Neural crest cell (in vitro differentiated cells): ENCODE measurements at places on chromosomes 3 and 15. TPM values are rescaled to one million over a fixed set of nuclear protein-coding genes. Genes with fewer than 3 reads are reported as not detected.

- DNase-seq, result no peak
Measured at GRCh38 chr15:27723821-27724220, 375.3 kb downstream of the OCA2 start.

Gene PLCH1
- total RNA-seq, result 21.4 and 22.4 TPM in 2 replicates

GRCh38 chr3:14119651-14120050 is 5.0 kb downstream of the CHCHD4 start:
- DNase-seq, result no peak

Gene CPNE9
- total RNA-seq, result 0.48 and 1.3 TPM in 2 replicates

DNA sequence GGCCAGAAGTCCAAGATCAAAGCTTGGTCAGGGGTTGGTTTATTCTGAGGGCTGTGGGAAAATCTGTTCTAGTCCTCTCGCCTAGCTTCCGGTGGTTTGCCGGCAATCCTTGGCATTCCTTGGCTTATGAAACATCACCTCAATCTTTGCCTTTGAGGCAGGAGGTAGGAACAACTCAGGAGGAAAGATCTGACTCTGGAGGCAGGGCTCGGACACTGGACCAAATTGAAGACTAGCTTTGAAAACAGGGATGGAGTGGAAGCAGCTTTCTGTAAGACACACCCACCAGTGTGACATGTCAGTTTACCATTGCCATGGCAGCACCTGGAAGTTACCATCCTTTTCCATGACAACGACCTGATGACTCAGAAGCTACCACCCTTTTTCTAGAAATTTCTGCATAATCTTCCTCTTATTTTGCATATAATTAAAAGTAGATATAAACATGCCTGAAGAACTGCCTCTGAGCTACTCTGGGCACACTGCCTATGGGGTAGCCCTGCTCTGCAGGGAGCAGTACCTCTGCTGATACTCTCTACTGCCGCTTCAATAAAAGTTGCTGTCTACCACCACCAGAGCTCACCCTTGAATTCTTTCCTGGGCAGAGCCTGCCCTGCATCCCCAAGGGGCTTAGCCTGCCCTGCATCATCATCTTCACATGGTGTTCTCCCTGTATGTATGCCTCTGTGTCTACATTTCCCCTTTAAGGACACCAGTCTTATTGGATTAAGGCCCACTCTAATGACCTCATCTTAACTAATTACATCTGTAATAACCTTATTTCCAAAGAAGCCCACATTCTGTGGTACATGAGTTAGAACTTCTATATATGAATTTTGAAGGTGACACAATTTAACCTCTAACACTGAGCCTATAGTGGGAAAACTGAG is 38.3 kb upstream of the TM4SF4 start:
- DNase-seq, result no peak

DNA sequence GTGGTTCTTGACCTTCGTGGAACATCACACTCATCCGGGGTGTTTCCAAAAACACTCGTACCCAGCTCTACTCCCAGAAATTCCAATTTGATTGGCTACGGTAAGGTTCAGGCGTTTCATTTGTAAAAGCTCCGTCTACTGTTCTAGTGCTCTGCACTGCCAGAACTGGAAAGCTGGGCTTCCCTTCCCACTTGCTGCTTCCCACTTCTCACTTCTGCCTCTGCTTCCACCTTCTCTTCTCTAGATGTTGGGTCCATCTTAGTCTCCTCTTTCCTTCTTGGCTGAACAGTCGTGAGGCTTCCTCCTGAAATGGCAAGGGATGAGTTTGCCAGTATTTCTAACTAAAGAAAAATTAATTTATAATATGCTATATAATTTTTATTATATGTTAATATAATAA is 29.8 kb upstream of the RHCG start:
- DNase-seq, result no peak

- DNase-seq, result no peak
Measured at GRCh38 chr3:52310861-52311575, 5.1 kb upstream of the DNAH1 start.

Gene EPHA3
- 22.1 and 24.6 TPM in 2 replicates for total RNA-seq

DNA sequence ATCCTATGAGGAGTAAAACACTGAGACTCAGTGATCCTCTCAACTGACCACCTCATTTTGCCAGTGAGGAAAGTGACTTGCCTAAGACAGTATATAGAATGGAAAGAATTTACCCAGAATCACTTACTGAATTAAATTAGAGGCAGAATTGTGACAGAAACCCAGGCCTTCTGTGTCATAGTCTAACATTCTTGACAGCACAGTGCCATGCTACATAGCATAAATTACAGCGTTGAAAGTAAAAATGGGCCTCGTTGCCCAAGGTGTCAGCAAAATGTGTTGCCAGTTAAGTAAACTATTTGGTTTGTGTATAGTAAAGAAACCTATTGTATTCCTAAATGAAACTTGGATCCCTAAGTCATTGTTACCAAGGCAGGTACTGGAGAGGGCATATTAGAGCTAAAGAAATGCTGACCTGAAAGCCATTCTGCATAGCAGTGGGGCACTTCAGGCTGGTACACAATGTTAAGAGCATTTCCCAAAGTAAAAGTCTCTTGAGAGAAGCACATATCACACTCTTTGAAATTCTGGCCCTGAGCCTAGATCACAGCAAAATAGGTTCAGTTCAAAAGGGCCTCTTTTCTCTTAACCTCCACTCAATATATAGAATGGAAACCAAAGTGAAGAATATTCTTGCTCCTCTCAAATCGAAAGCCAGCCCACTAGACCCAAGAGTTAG is 53.8 kb downstream of the HMG20A start:
- no peak for DNase-seq

DNA sequence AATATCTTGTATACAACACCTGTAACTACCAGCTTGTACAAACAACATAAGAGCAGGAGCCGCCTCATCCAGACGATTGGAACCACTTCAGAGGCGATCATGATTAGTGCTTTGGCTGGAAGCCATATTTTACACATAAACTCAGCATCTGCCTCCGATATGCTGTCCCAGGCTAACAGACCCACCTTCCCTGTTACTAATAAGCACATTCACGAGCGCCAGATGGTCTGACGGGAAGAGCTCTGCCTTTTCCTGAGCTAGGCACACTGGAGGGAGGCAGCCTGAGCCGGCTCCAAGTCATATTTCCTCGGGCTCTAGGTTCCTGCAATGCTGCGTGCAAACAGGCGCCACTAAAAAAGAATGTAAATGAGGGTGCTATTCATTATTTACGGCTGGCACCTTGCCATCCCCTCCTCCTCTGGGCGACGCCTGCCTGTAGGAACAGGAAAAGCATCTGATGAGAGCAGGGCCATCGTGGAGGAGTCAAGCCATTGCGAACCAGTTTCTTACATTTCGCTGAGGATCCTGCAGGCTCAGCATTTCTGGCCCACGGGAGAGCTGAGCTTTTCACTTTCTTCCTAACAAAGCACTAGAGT is 98.2 kb downstream of the ANXA2 start:
- no peak for DNase-seq

DNA sequence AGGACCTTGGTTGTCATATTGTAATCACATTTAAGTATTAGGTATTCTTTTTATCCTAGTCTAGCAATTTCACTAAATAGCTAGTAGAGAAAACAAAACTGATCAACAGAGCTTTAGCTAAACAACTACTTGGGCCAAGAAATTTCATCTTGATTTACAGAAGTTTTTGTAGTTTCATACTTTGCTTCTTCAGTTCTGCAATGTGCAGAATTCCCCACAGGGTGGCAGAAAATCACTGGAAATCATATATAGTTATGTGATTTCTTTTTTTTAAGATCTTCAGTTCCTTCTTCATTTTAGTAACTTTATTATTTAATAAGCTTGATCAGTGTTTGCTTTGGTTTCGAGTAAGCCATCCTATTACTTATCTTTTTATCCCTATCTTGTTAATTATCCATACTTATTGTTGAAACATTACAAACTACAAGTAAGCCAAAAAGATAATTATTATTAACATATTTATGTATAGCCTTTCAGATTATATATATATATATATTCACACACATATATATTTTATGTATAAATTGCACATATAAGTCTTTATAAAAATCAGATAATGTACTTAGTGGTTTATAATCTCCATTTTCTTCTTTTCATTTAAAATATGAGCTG is 2.2 kb upstream of the BNIP2 start:
- peak; percentile 23 for DNase-seq

Gene ADGRG7
- not detected in 2 replicates for total RNA-seq

Gene CCR1
- 0.12 TPM in 1 of 2 replicates, not detected in the other for total RNA-seq

DNA sequence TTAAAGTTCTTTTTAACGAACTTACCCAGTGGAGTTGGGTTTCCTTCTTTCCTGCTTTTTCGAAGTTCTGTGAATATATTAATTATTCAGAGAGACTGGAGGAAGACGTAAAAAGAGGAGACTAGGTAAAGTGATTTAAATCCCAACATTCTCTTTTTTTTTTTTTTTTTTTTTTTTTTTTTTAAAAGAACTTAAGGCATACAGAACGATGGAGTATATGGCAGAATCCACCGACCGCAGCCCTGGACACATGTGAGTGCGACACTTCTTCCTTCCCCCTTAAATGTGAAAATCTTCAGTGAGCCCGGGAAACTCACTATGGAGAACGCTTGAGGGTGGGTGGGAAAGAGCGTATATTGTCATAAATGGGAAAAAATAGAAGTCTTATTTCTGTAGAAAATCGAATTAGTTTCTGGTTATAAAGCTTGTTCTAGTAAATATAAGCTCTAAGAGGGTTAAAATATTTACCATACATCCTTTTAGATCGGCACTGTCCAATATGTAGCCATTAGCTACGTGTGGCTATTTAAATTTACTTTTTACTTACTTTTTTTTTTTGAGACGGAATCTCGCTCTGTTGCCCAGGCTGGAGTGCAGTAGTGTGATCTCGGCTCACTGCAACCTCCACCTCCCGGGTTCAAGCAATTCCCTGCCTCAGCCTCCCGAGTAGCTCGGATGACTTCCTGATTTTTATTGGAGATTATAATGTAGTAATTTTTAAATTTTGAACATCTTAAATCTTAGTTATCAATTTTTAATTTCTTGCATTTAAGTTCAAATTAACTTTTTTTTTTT is 892 bp downstream of the NMD3 start:
- no peak for DNase-seq

DNA sequence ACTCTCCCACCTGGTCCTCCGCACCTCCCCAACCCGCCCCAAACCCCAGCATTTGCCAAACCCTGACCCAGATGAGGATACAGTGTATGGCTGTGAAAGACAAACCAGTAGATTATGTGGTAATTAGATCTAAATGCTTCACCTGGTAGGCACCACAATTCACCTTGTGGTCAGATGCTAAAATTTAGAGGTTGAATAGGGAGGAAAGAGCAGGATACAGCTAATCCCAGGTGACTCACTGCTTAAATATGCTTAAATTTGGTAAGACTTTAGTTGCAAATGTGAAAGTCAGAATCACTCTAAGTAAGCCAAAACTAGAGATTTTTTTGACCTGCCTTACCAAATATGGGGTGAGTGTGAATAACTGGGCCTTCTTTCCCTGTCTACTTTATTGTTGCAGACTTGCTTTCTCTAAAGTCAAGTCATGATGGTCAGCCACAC is 105.5 kb downstream of the MME start:
- no peak for DNase-seq

DNA sequence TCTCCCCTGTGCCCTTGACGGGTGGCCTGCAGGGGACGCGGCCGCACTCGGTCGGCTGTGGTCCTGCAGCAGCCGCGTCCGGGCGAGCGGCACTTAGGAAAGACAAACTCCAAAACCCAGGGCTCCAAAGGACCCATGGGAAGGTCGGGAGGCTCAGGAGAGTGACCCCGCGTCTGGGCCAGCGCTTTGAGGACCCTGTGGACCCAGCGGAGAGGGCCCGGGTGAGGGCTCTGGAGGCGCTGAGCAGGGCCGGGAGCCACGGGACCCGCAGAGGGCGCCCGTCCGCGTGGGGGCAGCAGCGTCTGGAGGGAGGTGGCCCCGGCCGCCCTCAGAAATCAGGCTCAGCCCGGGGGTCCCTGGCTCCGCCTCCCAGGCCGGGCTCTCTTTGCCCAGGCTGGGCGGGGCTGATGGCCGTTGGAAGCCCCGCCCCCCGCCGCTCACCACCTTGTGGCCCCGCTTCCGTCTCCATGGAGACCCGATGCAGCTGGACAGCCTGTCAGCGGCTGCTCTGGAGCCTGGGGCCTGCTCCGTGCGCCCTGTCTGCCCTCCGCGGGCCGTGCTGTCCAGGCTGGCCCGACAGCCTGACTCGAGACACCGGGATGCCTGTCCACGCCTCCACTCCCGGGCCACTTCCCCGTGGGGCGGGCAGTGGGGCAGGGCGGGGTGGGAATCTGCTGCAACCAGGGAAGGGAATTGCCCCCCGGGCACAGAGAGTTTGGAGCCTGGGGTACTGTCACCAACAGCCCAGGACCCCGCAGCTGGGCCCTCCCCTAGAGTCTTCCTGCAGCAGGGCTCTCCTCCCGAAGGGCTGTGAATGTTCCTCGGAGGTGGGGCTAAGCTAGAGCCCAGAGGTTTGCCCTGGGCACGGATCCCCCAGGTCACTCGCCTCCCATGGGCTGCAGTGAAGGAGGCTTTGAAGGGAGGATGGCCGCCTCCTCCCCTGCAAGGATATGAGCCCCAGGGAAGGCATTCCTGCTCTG is 34.8 kb upstream of the RPL32 start:
- DNase-seq, result peak; percentile 72
